SW480 (cell line): ENCODE measurements at places on chromosomes 12 and 14.

DNA sequence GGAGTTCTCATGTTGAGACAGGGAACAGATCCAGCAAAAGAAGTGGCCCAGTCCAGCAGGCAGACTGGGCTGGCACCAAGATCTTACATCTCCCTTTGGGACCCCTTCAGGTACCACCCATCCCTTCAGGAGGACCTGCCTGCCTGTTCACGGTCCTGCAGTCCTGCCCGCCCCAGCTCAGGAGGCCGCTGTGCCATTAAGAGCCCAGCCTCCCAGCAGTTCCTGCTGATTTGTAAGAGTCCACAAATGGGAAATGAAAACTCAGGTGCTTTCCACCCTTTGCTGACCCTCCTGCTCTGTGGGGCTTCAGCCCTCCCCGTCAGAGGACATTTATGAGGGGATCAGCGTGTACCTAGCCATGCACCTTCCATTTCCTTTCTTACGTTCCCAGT lies 39.5 kb downstream of the C14orf132 start:
- DNase-seq: no peak

- DNase-seq: no peak
Measured at GRCh38 chr12:54287261-54288157, 7.0 kb downstream of the HNRNPA1 start.

GRCh38 chr12:21276826-21277225 lies 57.9 kb downstream of the SLCO1A2 start:
- no peak for DNase-seq

- no peak for DNase-seq
Measured at GRCh38 chr14:61756135-61756534, 6.1 kb upstream of the SNAPC1 start.

DNA sequence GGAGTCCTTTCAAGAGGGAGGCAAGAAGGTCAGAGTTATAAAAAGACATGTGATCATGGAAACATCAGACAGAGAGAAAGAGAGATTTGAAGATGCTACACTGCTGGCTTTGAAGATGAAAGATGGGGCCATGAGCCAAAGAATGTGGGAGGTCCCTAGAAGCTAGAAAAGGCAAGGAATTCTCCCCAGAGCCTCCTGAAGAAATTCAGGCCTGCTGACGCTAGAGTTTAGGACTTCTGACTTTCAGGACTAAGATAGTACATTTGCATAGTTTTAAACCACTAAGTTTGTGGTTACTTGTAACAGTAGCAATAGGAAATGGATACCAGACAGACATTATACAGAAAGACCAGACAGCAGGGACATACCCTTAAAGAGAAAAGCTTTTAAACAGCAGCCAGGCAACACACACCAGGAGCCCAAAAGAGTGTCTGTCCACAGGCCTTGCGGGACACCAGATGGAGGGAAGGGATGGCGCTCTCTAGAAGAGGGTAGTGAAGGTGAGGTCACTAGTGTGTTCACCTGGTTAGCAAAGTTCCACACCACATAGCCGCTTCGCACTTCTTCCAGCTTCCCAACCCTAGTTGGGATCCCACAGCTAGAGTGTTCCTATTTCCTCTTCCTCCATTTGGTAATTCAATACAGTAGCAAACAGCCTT lies 29.7 kb upstream of the CEBPE start:
- no peak for DNase-seq

DNA sequence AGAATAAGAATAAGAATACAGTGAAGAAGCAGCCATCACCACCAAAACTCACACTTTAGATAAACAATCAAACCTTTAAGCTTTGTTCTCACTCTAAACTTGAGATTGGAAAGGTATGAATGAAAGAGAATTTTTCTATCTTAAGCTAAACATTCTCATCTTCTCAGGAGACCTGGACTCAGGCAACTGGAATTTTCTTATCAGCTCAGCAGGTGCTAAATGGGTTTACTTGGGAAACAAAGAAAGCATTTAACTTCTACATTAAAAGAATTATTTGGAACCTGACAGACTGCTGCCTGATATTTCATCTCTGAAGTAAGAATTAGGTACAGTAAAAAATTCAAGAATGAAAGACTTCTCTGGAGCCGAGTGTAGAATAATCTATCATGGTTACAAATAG lies 20.7 kb upstream of the KERA start:
- DNase-seq: no peak

- DNase-seq: no peak
Measured at GRCh38 chr14:89221109-89221810, 195.8 kb downstream of the FOXN3 start.
